ENCODE measurements at places on chromosomes 1 and 21.

- H3K36me3 ChIP-seq = no peaks in the 10 kb centered on the region
- H3K27me3 ChIP-seq = peaks cover 9% of the 10 kb centered on the region
- H3K27ac ChIP-seq = no peak overlapping the region
- H3K4me3 ChIP-seq = no peak overlapping the region
- no peaks in the 10 kb centered on the region for H3K4me1 ChIP-seq
- no peak for DNase-seq
Measured at GRCh38 chr1:171263901-171264300, 15.6 kb downstream of the FMO1 start.

GRCh38 chr1:58975888-58976287 is 192.0 kb upstream of the JUN start:
- peaks cover 18% of the 10 kb centered on the region for H3K4me1 ChIP-seq
- H3K4me3 ChIP-seq = no peak overlapping the region
- no peak for DNase-seq
- no peaks in the 10 kb centered on the region for H3K27me3 ChIP-seq

- no peak overlapping the region for H3K27ac ChIP-seq
- H3K4me1 ChIP-seq = no peaks in the 10 kb centered on the region
- no peak for DNase-seq
- H3K4me3 ChIP-seq = no peak overlapping the region
- no peaks in the 10 kb centered on the region for H3K27me3 ChIP-seq
Measured at GRCh38 chr1:246208105-246208504, 299.0 kb downstream of the SMYD3 start.

DNA sequence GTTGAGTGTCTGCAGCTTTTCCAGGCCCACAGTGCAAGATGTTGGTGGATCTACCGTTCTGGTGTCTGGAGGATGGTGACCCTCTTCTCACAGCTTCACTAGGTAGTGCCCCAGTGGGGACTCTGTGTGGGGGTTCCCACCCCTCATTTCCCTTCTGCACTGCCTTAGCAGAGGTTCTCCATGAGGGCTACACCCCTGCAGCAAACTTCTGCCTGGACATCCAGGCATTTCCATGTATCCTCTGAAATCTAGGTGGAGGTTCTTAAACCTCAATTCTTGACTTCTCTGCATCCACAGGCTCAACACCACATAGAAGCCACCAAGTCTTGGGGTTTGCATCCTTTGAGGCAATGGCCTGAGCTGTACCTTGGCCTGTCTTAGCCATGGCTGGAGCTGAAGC is 14.3 kb upstream of the DNM3 start:
- no peak for DNase-seq
- H3K27me3 ChIP-seq = no peaks in the 10 kb centered on the region

DNA sequence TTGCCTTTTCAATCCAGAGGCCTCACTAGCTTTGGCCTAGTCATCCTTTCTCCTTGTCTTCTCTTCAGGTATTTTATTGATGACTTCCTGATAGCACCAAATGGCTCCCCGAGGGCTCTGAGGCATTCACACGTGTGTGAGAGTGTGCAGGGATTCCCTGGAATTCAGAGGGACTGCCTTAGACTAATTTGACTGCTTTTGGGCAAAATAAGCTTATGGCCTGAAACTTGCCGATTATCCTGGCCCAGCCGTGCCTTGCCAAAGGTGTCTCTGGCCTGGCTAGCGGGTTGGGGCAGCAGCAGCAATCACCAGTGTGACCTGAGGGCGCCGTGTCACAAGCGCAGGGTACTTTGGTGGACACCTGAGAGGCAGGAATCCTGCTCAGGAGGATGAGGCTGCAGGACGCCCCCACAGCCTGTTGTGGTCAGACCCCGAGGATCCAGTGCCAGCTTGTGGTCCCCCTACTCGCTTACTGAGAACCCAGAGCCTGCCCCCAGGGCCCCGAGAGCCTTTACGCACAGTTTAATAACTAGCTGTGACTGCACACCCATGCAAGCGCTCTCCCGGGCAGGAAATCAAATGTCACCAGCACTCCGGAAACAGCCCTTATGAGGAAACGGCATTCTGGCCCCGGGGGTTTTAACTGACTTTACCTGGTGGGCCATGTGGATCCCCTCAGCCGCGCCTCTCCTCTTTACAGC is 62.8 kb upstream of the PDE9A start:
- DNase-seq = no peak
- no peak overlapping the region for H3K27ac ChIP-seq
- H3K4me1 ChIP-seq = peaks cover 10% of the 10 kb centered on the region

DNA sequence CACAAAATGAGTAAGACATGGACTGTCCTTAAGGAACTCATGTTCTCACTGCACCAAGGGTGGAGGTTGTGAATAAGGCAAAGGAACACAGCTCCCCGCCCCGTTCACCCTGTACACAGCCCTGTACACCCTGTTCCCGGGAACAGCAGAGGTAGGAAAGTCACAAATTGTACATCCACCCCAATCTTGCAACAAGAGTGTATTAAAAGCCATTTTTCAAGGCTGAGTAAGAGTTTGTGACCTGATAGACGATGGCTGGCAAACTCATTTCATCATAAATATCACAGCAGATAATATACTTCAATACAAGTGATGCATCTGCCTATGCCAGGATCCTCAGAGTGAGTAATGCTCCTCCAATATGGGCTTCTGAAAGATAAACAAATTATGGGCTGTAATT is 52.5 kb upstream of the CAMK1G start:
- H3K27me3 ChIP-seq = peaks cover 52% of the 10 kb centered on the region
- H3K27ac ChIP-seq = no peak overlapping the region
- H3K4me3 ChIP-seq = no peak overlapping the region

DNA sequence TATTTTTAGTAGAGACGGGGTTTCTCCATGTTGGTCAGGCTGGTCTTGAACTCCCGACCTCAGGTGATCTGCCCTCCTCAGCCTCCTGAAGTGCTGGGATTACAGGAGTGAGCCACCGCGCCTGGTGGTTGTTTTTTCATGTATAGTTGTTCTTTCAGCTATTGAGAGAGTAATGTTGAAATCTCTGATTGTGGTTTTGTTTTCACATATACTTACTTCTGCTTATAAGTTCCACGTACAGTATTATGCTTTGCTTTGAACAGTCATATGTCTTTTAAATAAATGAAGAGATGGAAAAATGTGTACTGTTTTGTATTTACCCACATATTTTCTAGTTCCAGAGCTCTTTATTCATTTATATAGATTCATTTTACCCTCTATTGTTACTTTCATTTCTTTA is 44.5 kb downstream of the MARK1 start:
- no peak overlapping the region for H3K27ac ChIP-seq
- no peaks in the 10 kb centered on the region for H3K36me3 ChIP-seq
- H3K4me1 ChIP-seq = no peaks in the 10 kb centered on the region
- peaks cover 3% of the 10 kb centered on the region for H3K27me3 ChIP-seq
- no peak overlapping the region for H3K4me3 ChIP-seq

GRCh38 chr1:63448731-63449246 is 74.2 kb downstream of the ITGB3BP start:
- peaks cover 2% of the 10 kb centered on the region for H3K36me3 ChIP-seq
- H3K4me1 ChIP-seq = no peaks in the 10 kb centered on the region
- no peak overlapping the region for H3K27ac ChIP-seq
- no peak for DNase-seq
- H3K4me3 ChIP-seq = no peak overlapping the region

DNA sequence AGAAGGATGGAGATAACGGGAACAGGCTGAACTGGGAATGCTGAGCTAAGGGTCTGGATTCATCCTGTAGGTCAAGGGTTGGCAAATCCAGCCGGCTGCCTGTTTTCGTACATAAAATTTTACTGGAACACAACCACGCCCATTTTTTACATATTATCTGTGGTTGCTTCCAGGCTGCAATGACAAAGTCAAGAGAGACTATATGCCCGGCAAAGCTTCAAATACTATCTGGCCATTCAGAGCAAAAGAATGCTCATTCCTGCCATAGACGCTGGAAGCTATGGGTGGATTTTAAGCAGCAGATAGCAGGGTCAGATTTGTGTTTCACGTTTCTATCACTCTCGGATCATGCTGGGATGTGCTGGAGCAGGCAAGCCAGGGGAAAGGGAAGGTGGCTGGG is 137.9 kb upstream of the EDN2 start:
- H3K4me3 ChIP-seq = no peak overlapping the region
- H3K27me3 ChIP-seq = no peaks in the 10 kb centered on the region
- peak overlapping the region; percentile 2 for H3K27ac ChIP-seq
- no peak for DNase-seq

DNA sequence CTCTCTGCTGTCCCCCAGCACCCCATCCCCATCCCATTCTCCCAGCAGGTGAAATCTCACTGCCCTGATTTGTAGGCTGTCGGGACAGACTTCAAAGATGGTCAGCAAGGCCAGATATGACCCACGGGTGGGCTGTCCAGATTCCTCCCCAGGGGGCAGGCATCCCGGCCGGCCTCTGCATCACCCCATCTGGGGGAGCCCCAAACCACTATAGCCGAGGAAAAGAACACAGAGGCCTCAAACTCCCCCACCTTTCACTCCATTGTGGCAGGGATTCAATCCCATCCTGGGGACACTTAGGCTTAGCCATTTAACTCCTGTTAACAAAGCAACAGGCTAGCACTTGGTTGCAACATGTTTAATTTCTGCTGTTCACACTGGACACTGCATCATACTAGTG is 8.8 kb downstream of the MUL1 start:
- H3K27me3 ChIP-seq = no peaks in the 10 kb centered on the region
- H3K4me1 ChIP-seq = peaks cover 13% of the 10 kb centered on the region
- no peak overlapping the region for H3K27ac ChIP-seq

DNA sequence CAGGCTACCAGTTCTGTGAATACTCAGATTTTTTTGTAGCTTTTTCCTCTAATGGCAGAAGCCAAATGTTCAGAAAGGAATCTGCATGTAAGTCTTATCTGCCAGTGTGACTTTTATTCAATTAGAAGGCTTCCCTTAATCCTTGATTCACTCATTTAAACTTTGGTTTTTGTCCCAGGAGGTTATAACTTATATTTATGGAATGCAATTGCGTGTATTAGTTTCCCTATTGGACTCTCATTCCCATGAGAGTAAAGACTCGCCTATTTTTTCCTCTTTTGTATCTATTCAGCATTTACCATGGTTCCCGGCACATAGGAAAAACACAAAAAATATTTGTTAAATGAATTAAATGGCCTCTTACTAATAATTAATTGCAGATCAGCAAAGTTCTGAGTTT is 3.5 kb downstream of the NTMT2 start:
- no peak overlapping the region for H3K4me3 ChIP-seq
- H3K27me3 ChIP-seq = peaks cover 11% of the 10 kb centered on the region
- no peaks in the 10 kb centered on the region for H3K36me3 ChIP-seq
- no peak overlapping the region for H3K27ac ChIP-seq
- H3K4me1 ChIP-seq = no peaks in the 10 kb centered on the region
